CD8-positive, alpha-beta memory T cell (primary cell): ENCODE measurements at places on chromosomes 4 and X. TPM values are rescaled to one million over a fixed set of nuclear protein-coding genes. Genes with fewer than 3 reads are reported as not detected.

DNA sequence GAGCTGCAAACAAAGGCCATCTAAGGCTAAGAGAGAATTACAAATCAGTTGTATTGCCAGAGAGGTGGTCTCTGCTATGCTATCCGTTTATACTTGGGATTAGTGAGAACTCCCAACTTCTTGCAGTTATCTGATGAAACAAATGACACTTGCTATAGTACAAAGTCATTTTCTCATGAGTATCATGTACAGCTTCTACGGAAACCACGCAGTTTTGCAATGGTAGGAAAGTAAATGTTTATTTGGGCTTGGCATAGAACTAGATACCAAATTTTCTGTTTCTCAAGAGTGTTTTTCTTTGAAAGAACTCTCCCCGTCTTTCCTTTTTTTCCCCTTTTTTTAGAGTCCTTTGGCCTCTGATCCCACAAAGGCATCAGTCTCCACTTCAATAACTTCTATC, 128.2 kb upstream of the ENPEP start:
- no peak for DNase-seq

DNA sequence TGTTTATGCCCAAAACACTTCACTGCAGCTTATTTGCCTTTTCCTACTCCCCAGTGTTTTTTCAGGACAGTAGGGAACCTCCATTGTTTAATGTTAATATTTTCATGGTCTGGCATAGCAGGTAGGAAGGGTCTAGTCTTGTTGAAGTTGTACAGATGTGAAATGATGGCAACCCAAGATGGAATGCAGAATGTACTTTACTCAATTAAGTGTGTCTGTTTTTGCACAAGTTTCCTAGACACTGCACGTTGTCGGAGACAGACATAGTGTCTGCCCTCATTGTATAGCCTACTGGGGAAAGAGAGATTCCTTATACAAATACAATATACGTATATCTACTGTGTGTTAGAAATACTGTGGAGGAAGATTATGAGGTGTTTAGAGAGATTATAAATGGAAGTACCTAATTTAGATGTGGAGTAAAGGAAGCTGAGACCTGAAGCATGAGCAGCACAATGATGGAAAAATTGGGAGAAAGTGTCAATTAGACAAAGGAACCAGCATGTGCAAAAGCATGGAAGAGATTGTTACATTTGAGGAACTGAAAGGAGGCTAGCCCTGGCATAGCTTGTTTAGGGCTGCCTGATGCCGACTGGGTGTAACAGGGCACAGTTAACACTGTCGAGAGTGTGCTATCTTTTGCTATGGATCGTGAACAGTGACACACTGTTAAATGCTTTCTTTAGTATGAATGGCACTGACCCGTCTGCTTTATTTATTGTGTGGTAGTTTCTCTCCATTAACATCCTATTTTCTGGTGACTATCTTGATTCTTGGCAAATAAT, 18.4 kb downstream of the CPEB2 start:
- no peak for DNase-seq

GRCh38 chr4:133131829-133132460, 17.1 kb upstream of the PCDH10 start:
- no peak for DNase-seq

DNA sequence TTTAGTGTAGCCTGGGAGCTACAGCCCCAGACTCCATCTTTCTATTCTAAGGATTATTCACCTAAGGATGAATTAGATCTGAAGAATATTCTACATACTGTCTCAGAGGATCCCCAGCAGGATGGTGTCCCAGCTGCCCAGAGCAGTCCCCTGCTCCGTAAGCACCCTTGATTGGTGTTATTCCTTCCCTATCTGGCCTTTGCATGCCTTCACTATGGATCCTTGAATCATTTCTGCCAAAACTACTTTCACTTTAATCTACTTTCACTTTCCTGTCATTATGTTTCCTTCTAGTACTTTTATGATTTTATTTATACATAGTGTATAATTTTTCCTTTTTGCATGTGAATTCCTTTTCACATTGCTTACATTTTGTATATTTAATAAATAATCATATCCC, 39.2 kb downstream of the ARHGAP24 start:
- no peak for DNase-seq

DNA sequence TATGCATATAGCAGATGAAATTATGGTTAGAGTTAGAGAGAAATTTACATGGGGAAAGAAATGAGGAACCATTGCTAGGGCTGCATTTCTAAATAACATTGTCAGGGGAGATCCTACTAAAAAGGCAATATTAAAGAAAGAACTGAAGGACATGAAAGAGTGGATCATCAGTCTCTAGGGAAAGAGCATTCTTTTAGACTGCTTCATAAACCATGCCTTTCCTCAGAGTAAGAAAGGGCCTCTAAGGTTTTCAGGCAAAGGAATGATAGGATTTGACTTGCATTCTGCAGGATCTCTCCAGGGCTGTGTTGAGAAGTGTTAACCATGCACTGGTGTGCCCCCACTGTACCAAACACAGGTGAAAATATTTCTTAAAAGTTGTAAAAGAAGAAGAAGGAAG, 385.4 kb upstream of the MAD2L1 start:
- no peak for DNase-seq

- no peak for DNase-seq
Observed at GRCh38 chr4:163196926-163197480, 30.3 kb upstream of the NAF1 start.

DNA sequence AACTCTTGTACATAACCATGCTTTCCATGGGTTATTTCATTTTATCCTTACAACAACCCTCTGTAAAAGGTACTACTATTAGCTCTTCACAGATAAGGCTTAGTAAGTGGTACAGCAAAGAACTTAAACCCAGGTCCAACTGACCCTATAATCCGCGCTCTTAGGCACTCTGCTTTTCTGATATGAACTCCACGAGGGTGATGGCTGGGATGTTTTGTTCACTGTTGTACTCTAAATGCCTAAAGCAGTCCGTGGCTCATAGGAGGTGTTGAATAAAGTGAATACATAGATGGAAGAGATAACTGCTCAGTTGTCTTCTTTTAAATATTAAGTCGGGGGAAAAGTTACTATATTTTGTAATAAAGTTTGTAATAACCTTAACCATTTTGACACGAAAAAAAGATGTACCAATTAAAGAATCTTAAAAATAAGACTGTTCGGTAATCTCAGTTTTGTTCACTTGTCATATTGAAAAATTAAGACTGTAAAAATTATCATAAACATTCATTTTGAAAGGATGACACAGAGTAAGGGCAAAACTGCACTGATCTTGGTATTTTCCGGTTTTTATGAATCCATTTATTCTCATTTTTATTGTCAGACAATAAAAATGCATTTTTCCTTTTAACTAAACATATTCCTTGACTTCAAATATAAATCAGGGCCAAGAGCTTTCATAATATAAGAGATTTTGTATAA, 166.5 kb downstream of the FBXW7 start:
- DNase-seq, result no peak

DNA sequence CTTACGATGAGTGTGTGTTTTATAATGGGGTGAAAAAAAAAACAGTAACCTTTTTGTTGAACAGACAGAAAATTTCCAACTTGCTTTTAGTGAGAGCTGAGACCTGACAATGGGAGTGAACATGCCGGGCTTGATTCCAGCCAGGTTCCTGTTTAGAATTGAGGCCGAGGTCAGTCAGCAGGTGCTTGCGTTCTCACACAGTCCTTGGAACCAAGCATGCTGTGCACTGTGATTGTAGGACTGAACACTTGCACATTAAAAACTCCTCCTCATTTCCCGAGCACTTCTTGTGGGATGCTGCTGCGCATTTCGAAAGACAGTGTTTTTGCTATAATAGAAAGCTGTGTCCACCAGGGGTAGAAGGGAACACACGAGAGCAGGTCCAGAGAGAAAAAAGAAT, 51.8 kb downstream of the TMEM131L start:
- no peak for DNase-seq

- no peak for DNase-seq
Observed at GRCh38 chrX:1582686-1583437, 8.5 kb upstream of the AKAP17A start.

- DNase-seq, result no peak
Observed at GRCh38 chr4:95526075-95526474, 22.7 kb downstream of the UNC5C start.

- DNase-seq, result no peak
Observed at GRCh38 chr4:55758570-55758969, 61.0 kb upstream of the EXOC1L start.

DNA sequence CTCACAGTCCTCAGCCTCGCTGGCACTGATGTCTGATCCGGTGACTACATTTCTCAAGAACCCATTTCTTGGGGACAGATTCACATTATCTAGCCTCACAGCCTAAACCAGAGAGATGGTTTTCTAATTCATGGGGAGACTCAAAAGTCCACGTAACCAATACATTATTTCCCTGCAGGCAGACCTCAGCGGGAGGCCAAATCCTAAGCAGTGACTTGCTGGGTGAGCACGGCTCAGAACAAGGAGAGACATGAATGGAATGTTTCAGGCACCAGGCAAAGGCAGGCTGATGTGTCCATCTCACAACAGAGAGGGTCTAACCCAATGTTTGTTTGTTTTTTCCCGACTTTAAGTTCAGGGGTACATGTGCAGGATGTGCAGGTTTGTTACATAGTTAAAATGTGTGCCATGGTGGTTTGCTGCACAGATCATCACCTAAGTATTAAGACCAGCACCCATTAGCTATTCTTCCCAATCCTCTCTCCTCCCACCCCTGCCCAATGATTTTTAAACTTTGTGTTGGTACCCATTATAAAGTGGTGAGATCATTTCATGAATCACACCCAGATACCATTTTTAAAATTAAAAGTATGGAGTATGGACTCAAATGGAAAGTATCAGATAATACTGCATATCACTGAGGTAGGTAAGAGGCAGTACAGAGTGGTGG, 53.3 kb downstream of the SCD5 start:
- DNase-seq, result no peak

DNA sequence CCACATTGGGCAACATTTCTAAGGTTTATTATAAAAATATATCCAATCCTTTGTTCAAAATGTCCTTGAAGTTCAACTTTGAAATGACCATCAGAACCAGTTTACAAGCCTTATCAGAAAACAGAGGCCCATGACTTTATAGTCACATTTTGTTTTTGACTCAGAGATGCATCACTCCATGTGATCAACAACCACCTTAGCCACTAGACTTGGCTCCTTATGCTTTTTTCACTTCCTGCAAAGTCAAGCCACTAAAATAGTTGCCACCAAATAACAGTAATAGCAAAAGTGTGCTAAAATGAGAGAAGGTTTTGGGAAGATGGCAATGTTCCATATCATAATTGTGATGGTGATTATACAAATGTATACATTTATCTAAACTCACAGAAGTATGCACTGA, 181.7 kb downstream of the MAML3 start:
- DNase-seq, result no peak

- DNase-seq, result no peak
Observed at GRCh38 chrX:45400027-45400779, 199.5 kb upstream of the DIPK2B start.

XAGE1A gene
- not detected for total RNA-seq

STS gene
- total RNA-seq, result 2.1 TPM

LNX1 gene
- total RNA-seq, result not detected

PTPN13 gene
- 0.53 TPM for total RNA-seq

GRPR gene
- 0.20 TPM for total RNA-seq

PLK4 gene
- total RNA-seq, result 32.6 TPM

AIMP1 gene
- 66.5 TPM for total RNA-seq
